GM06990 (cell line): ENCODE measurements at places on chromosomes 13 and 19.

- DNase-seq = no peak
Measured at GRCh38 chr13:40402931-40403431, 263.5 kb downstream of the FOXO1 start.

DNA sequence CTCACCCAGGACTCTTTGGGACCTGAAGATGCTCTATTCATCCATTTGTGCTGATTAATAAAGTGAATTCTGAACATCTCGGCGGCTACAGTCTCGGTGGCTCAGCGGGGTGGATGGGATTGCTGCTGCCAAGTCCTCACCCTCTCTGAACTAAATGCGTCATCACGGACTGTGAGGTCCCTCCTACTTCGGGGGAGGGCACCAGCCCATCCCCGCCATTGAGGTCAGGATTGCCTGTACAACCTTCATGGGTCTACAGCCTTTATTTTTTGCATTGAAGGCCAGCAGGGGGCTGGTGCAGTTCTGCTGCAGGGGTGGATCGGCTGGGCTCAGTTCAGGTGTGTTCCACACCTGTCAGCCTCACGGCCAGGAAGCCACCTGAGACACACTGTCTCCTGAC, 181.8 kb downstream of the COL4A1 start:
- no peak for DNase-seq

DNA sequence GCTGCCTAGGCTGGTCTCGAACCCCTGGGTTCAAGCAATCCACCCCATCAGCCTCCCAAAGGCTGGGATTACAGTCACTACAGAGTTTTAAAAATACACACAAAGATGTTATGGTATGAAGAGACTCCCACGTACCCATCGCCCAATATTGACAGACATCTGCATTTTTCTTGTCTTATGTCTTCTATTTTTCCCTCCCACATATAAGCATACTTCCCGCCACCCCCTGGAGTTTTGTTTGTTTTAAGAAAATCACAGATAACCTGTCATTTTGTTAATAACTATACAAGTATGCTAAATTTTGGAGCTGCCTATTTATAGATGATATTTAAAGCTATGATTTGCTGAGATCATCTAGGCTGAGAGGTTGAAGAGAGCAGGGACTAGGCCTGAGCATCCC, 6.2 kb upstream of the SMG9 start:
- DNase-seq = no peak

DNA sequence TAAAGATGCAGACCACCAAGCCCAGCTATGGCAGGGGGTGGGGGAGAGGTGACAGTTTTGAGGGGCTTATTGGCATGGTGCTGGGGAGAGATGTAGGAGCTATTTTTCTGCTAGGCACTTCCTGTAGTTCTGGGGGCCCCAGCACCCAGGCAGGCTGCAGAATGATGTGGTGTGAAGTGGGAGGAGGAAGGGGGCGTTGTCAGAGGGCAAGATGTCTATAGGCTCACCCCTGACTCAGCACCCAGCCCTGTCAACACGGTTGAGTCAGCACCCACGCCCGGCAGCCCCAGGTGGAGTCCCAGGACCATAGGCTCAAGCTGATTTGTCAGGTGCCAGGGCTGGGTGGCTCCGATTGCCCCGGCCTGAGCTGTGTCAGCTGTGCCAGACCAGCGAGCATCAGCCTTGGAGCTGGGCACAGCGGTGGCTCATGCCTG, 5.8 kb downstream of the KLF2 start:
- peak; percentile 86 for DNase-seq

- no peak for DNase-seq
Measured at GRCh38 chr19:10091895-10092641, 6.0 kb downstream of the SHFL start.

DNA sequence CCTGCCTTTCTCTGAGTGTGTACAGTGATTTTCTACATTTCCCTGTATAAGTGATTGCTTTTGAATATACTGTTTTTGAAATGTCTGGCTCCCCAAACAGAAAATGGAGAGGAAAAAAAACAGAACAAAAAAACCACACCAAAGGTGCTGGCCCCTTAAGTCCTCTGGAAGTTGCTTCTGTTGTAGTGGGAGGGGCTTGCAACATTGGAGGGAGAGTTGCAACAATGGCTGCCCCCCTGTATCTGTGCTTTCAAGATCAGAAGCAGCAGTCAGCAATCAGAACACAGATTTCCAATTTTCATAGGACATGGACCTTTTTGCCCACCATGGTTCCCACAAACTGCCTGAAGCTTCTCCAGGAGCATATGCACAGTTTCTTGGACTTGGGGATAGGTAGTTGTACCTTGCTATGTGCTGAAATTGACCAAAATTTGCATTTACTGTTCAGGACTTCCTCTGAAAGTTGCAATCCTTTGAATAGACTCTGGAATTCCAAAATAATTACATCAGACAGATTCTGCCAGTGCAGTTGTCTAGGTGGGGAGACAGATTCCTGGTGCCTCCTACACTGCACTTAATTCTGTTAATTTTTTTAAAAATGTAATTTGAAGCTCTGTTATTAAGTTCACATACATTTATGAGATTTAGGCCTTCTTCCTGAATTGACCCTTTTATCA, 13.8 kb downstream of the BIVM start:
- no peak for DNase-seq

DNA sequence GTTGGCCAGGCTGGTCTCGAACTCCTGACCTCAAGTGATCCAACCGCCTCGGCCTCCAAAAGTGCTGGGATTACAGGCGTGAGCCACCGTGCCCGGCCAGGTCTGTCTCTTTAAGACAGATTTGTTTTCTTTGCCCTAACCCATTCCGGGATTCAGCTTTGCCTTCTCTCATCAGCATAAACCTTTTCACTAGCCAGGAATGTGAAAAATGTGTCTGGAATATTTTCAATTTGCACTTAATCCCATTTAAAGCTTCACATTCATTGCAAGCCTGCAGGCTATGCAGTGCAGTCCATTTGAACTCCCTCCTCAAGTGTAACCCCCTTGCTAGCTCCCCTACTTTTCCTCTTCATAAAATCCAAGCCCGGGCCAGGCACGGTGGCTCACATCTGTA, 880 bp upstream of the TMEM160 start:
- no peak for DNase-seq

DNA sequence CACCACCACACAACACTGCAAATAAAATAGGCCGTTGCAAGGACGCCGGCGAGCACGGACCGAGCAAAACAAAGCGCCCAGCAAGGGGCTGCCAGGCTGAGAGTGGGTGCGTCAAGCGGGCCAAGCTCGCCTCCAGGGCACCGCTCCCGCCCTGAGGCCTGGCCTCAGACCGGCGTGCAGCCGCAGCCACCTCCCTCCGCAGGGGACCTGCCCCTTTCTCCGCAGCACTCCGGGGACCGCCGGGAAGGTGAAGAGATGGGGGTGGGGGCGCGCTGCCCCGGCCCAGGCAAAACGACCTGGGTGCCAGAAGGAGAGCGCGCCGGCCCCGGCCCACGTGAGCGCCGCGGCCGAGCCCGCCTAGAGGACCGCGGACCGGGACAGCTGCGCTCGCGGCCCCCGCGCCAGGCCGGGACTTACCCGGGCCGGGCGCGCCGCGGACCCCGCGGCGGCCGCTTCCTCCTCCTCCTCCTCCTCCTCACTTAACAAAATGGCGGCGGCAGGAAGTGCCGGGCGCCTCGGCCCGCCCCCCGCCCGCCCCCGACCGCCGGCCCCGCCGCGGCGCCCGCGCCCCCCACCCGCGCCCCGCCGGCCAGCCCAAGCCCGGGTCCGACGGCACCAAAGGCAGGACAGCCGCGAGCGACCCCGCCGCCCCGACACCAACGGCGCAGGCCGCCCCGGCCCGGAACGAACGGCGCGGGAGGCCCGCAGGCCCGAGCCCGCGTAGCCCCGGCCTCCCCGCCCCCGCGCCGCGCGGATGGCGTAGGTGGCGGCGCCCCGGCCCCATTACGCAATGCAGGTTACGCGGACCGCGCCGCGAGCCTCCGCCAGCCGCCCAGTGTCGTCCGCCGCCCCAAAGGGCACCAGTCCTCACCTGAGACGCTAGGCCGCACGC, 674 bp downstream of the BRD4 start:
- DNase-seq = peak; percentile 80

GRCh38 chr19:4594201-4594600, 34.7 kb upstream of the SEMA6B start:
- DNase-seq = no peak

DNA sequence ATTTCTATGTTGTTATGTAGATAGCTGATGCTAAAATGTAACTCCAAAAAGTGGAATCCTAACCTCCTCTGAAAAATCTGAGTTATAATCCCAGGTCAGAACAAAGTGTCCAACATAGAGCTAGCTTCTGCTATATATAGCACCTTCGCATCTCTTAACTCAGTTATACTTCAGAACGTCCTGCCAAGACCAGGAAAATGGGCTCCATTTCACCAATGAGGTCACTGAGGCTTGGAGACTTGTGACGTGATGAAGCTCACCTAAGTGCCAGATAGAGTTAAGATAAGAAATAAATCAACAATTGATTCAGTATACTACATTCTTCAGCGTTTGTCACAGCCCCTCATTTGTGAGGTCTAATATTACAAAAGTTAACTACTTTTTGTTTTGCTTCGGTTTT, 88.8 kb downstream of the KCTD12 start:
- no peak for DNase-seq

GRCh38 chr13:29532821-29533220, 62.7 kb downstream of the SLC7A1 start:
- no peak for DNase-seq

DNA sequence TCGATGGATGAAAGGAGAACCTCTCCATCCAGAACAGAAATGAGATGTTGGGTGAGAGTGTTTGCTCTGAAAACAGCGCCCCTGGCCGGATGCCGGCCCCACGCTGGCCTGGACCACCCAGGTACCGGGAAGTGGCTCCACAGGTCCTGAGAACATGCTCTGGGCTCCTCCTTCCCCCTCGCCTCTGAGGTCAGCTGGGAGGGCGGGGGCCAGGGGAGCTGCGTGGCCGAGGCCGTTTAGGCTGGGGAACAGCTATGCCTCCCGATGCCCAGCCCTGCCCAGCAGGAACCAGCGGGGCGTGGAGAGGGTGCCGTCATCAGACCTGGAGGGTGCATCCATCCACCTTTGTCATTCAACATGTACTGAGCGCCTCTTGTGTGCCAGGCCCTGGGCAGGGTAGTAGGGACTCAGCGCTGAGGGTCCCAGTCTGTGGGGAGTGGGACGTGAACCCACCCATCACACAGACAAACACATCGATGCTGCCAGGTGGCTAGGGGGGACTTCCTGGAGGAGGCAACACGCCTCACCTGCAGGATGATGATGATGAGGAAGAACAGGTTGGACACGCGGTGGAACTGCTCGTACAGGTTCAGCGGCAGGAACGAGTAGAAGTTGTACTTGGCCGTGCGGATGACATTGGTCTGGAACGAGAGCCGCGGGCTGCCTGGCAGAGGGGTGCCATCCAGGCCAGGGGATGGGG, 4.2 kb downstream of the ATP8B3 start:
- DNase-seq = no peak

DNA sequence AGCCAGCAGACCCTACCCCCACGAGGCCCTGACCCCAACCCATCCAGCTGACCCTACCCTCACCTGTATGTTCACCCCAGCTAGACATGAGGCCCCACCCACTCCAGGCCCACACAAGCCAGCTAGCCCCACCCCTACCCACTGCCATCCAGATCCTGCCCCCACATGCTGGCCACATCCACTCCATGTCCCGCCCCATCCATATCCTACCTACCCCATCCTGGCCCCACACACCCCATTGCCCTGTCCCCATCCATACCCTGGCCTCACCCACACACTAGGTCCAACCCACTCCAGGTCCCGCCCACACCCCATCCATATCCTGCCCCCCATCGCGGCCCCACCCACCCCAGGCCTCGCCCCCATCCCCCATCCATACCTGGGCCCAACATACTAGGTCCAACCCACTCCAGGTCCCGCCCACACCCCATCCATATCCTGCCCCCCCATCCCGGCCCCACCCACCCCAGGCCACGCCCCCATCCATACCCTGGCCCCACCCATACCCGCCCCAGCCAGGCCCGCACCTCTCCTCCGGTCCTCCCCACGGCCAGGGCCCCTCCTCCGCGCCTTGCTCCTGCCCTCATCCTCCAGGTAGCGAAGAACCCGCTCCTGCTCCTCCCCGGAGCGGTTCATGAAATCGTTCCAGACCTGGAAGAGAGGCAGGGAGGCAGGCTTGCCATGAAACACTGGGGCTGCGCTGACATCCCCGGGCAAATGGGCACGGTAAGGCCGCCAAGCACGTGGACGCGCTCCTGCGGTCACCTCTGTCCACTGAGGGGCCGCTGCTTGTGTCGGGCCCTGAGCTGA, 7.2 kb downstream of the RNU6-9 start:
- DNase-seq = peak; percentile 34

- no peak for DNase-seq
Measured at GRCh38 chr13:88281841-88282240, 610.7 kb downstream of the SLITRK5 start.

DNA sequence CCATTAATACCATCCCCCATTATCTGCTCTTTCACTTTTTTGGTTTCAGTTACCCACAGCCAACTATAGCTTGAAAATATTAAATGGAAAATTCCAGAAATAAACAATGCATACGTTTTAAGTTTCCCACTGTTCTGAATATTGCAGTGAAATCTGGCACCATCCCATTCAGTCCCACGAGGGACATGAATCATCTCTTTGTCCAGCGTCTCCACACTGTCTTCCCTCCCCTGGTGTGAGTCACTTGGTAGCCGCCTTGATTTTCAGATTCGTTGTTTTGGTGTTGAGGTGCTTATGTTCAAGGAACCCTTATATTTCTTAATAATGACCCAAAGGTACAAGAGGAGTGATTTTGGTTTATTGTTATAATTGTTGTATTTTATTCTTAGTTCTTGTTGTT, 246.1 kb downstream of the DCT start:
- no peak for DNase-seq

DNA sequence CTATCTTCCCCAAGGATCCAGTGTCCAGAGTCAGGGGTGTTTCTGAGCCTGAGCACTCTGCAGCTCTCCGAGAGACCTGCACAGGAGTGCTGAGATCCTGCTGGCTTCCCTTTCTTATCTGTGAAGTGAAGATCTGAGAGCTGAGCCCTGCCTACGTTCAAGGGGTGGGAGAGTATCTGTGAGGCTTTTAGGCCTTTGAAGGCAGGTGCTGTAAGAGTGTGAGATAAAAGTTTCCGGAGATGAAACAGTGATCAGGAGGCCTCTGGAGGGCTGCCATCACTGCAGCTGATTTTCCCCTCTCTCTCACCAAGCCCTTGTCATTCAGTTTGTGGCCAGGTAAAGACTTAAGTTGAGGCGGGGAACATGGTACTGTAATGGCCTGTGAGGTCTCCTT, 83.1 kb downstream of the AKAP11 start:
- DNase-seq = no peak

- no peak for DNase-seq
Measured at GRCh38 chr13:76164290-76164689, 528.2 kb downstream of the LMO7 start.

DNA sequence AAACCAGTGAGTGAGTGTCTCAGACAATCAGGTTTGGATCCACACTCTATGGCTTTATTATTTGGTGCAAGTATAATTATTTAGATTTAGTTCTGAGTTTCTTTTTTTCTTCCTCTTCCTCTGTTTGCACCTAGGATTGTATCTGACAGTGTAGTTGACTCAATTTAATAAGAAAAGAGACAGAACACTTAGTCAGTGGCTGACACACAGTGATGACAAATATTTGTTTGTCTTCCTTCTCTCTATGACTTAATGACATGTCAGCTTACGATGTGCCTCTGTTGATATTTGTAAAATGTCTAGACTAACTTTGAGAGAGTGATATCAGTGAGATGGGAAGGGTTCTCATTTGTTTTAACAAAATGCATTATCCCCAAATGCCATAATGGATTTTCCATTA, 129.5 kb upstream of the SLC10A2 start:
- no peak for DNase-seq

- DNase-seq = no peak
Measured at GRCh38 chr19:4744451-4745174, 21.0 kb upstream of the DPP9 start.
